ENCODE measurements at places on chromosomes 7 and 10. TPM values are rescaled to one million over a fixed set of nuclear protein-coding genes. Genes with fewer than 3 reads are reported as not detected.

DNA sequence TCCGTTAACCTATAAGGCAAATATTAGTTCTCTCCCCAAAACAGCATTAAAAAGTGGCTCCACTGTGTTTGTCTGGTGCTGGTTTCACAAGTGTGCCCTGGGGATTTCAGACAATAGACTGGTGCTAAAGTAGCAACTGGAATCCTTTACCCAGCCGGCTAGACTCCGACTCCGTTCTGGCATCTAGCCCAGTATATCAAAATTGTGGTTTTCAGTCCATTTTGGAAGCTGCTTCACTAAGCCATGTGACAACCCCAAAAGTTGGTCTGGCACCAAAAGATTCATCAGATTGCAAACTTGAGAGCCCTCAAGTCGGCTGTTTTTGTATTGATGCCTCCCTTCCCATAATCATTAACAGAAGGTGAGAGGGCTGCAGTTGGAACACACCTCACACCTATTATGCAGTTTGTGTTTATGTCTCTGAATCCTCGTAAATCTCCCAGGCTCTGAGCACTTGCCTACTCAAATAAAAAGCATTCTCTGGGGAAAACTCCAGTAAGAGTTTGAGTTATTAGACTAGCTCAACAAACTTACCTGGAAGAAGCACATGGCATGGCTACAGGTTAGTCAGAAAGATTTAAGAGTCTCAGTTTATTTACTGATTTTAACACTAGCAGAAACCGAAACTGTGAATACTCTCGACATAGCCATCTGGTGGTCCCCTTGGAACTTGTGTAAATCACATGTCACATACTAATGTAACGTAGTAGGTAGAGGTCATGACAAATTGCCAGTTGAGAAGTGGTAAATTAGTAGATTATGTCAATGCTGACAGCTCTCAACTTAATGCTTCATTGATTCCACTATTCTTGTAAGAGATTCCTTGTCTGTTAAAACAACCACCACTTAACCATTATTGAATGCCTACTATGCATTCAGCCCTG is 14.8 kb upstream of the WNT16 start:
- no peak overlapping the region for H3K27ac ChIP-seq
- H3K36me3 ChIP-seq, result no peaks in the 10 kb centered on the region
- no peaks in the 10 kb centered on the region for H3K27me3 ChIP-seq
- H3K4me1 ChIP-seq, result peaks cover 9% of the 10 kb centered on the region
- H3K4me3 ChIP-seq, result no peak overlapping the region
- DNase-seq, result no peak

- DNase-seq, result no peak
- H3K4me3 ChIP-seq, result no peak overlapping the region
- no peaks in the 10 kb centered on the region for H3K27me3 ChIP-seq
Measured at GRCh38 chr10:127293640-127294039, 97.2 kb upstream of the INSYN2A start.

- H3K36me3 ChIP-seq, result peaks cover 10% of the 10 kb centered on the region
- H3K4me3 ChIP-seq, result no peak overlapping the region
- 0 out of 2 replicates have a peak, but pooled peaks cover 5% of the 10 kb centered on the region for H3K4me1 ChIP-seq
- H3K27me3 ChIP-seq, result no peaks in the 10 kb centered on the region
- H3K27ac ChIP-seq, result no peak overlapping the region
Measured at GRCh38 chr7:2943851-2944601, 99.6 kb downstream of the CARD11 start.

OR2A7 gene
- 6.0 TPM for total RNA-seq

- H3K27ac ChIP-seq, result no peak overlapping the region
- H3K27me3 ChIP-seq, result no peaks in the 10 kb centered on the region
- DNase-seq, result no peak
- H3K4me1 ChIP-seq, result no peaks in the 10 kb centered on the region
- no peak overlapping the region for H3K4me3 ChIP-seq
Measured at GRCh38 chr10:61673360-61673759, 10.6 kb downstream of the CABCOCO1 start.

MRC1 gene
- total RNA-seq, result 0.07 TPM

DNA sequence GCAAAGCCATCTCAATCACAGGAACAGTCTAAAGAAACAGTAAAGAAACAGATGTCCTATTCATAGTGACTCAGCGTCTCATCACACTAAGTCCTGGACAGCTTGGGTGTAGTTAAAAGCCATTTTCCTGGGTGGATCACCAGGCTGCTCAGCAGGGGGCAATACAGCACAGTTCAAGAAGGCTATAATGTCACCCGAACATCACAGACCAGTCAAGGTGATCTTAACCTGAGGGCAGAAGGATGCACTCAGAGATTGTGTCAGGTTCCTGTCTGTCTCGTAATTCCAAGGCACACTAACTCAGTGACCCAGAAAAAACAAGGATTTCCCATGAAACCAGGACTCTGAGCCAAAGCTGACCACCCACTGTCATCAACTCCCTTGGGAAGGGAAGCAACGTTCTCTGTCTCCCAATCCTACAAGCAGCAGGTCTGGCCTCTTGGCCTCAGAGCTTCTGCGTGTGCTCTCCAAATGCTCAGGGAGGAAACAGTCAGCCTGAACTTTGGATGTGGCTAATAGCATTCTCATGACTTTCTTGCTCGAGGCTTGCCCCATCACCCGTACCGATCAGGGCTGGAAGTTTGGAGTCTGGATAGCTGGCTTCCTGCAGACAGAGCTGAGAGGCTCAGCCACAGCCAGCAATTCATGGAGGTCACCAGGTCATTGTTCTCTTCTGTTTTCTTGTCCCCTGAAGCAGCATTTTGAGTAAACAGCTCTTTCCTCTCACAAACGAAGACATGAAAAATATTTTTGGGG is 90.4 kb upstream of the FAM171A1 start:
- no peak for DNase-seq
- no peaks in the 10 kb centered on the region for H3K27me3 ChIP-seq

- no peaks in the 10 kb centered on the region for H3K36me3 ChIP-seq
- H3K4me3 ChIP-seq, result no peak overlapping the region
- H3K27ac ChIP-seq, result no peak overlapping the region
Measured at GRCh38 chr10:84944187-84944586, 615.8 kb downstream of the CCSER2 start.

SYT15B gene
- total RNA-seq, result 0.94 TPM

GRCh38 chr10:126586128-126586527 is 84.4 kb downstream of the C10orf90 start:
- H3K4me1 ChIP-seq, result no peaks in the 10 kb centered on the region
- H3K27ac ChIP-seq, result no peak overlapping the region
- H3K36me3 ChIP-seq, result no peaks in the 10 kb centered on the region
- no peak overlapping the region for H3K4me3 ChIP-seq

DNA sequence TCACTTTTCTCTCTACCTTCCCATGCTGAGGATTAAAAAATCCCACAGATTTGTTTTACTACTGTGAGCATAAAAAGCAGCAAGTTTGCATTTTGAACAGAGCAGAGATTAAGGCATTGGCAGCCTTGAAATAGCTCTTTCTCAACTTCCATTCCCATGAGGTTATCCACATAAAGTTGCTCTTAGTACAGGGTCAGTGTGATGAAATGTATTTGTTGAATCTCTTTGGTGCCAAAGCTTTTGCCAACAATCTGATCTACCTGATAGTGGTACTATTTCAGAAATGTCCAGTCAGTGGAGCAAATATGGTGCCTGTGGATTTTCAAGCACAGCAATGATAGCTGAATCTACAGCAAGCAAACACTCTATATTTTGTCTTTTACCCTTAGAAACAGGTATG is 254.8 kb downstream of the INHBA start:
- peaks cover 16% of the 10 kb centered on the region for H3K4me1 ChIP-seq
- H3K4me3 ChIP-seq, result no peak overlapping the region
- no peaks in the 10 kb centered on the region for H3K27me3 ChIP-seq
- H3K27ac ChIP-seq, result no peak overlapping the region

PILRA gene
- total RNA-seq, result 1.5 TPM

GRCh38 chr7:41028580-41028979 is 674.3 kb downstream of the INHBA start:
- DNase-seq, result no peak
- H3K27me3 ChIP-seq, result no peaks in the 10 kb centered on the region
- peaks cover 22% of the 10 kb centered on the region for H3K4me1 ChIP-seq
- no peak overlapping the region for H3K4me3 ChIP-seq

- H3K27me3 ChIP-seq, result no peaks in the 10 kb centered on the region
- no peaks in the 10 kb centered on the region for H3K4me1 ChIP-seq
- H3K36me3 ChIP-seq, result no peaks in the 10 kb centered on the region
- no peak for DNase-seq
Measured at GRCh38 chr10:75492173-75492925, 60.9 kb downstream of the LRMDA start.

DNA sequence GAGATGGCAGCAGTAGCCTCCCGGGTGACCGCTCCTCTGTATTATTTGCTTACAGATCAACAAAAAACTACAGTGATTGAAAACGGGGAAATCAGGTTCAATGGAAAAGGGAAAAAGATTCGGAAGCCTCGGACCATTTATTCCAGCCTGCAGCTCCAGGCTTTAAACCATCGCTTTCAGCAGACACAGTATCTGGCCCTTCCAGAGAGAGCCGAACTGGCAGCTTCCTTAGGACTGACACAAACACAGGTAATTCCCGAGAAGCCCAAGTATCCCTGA is 2.2 kb downstream of the DLX6 start:
- H3K36me3 ChIP-seq, result no peaks in the 10 kb centered on the region
- H3K27ac ChIP-seq, result no peak overlapping the region
- DNase-seq, result no peak
- no peak overlapping the region for H3K4me3 ChIP-seq
- no peaks in the 10 kb centered on the region for H3K4me1 ChIP-seq

CUBN gene
- total RNA-seq, result 0.07 TPM

DNA sequence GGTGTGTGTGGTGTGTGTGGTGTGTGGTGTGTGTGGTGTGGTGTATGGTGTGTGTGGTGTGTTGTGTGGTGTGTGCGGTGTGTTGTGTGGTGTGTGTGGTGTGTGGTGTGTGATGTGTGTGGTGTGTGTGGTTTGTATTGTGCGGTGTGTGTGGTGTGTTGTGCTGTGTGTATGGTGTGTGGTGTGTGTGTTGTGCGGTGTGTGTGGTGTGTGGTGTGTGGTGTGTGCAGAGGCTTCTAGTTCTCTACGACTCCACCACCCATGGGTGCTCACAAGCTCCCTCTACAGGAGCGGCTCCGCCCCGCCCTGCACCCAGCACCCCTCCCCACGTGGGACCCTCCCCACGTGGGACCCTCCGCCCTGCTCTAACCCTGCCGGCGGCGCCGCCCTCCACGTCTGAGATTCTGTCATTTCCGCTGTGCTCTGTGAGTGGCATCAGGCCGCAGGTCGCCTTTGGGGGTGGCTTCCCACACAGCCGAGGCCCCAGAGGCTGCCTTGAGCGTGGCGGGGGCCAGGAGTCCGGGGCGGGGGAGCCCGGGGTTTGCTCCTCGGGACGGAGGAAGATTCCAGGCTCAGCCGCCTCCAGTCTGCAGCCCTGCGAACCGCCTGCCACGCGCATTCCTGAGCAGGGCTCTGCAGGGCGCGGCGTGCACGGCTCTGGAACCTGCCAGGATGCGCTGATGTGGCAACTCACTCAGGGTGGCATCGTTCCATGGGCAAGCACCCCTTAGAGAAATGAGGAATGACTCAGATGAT is 37.0 kb upstream of the DNAJB6 start:
- H3K27me3 ChIP-seq, result no peaks in the 10 kb centered on the region
- no peak overlapping the region for H3K27ac ChIP-seq
- H3K4me3 ChIP-seq, result no peak overlapping the region
- peaks cover 34% of the 10 kb centered on the region for H3K4me1 ChIP-seq
- no peaks in the 10 kb centered on the region for H3K36me3 ChIP-seq

DNA sequence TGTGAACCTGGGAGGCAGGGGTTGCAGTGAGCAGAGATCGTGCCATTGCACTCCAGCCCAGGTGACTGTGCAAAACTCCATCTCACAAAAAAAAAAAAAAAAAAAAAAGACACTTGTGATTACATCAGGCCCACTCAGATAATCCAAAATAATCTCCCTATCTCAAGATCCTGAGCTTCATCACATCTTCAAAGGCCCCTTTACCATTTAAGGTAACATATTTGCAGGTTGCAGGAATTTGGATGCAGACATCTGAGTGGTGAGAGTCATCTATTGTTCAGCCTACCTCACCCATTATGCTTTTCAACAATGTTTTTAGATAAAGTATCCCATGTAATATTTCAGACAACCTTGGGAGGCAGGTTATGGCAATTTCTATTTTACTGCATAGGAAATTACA is 51.4 kb upstream of the EXOC4 start:
- no peak overlapping the region for H3K27ac ChIP-seq
- no peak overlapping the region for H3K4me3 ChIP-seq

NFE2L3 gene
- total RNA-seq, result 44.2 TPM

DNA sequence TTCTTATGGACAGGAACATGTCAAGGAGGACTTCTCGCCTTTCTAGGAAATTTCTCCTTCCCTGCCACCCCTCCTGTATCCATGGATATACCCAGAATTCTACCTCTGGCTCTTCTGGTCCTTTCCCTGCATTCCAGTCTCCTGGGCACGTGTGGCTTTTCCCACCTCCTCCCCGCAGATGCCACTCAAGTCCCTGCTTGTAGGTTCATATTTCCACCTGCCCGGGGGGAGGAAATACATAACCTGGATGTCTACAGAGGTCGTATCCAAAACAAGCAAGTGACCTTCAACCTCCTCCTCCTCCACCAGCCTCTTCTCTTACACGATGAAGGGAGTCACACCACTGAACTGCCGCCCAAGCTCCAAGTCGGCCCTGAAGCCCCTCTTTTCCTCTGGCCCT is 20.7 kb downstream of the FGFR2 start:
- no peak overlapping the region for H3K4me3 ChIP-seq
- H3K4me1 ChIP-seq, result no peaks in the 10 kb centered on the region
- no peak overlapping the region for H3K27ac ChIP-seq
- peaks cover 38% of the 10 kb centered on the region for H3K27me3 ChIP-seq
- H3K36me3 ChIP-seq, result no peaks in the 10 kb centered on the region

MAGI2 gene
- total RNA-seq, result 1.6 TPM

DNA sequence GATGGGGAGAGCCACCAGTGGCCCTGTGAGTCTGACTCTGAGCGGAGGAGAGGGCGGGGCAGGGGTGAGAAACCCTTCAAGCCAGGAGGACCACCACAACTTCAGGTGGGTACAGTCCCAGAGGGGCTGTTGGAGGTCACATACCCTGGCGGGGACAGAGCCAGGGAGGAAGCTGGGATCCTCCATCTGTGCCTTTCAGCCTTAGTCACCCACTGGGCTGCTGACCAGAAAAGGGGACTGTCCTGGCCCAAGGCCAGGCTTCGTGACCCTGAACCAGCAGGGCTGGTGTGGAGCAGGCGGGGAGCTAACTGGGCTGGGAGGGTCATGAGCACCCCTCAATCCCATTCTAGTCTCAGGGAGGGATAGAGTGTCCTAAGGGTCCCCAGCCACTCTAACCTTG is 1.5 kb upstream of the CALHM3 start:
- H3K36me3 ChIP-seq, result no peaks in the 10 kb centered on the region
- DNase-seq, result peak; percentile 34
- no peak overlapping the region for H3K4me3 ChIP-seq
- H3K27ac ChIP-seq, result no peak overlapping the region
- H3K4me1 ChIP-seq, result peaks cover 46% of the 10 kb centered on the region
